ENCODE measurements at places on chromosomes 7 and 10. TPM values are rescaled to one million over a fixed set of nuclear protein-coding genes. Genes with fewer than 3 reads are reported as not detected.

CRTAC1 gene
- 74.9 TPM for polyA plus RNA-seq

FAM25A gene
- not detected for polyA plus RNA-seq

POU6F2 gene
- polyA plus RNA-seq: 1.9 TPM

DNMBP gene
- polyA plus RNA-seq: 11.9 TPM

KLHDC10 gene
- 43.5 TPM for polyA plus RNA-seq

GRCh38 chr7:29815181-29816105, 9.1 kb downstream of the WIPF3 start:
- no peak for DNase-seq

- no peak for DNase-seq
Observed at GRCh38 chr10:103040418-103040817, 122.3 kb downstream of the CNNM2 start.

GRCh38 chr7:157273208-157274093, 63.4 kb upstream of the DNAJB6 start:
- DNase-seq: peak; percentile 70

- no peak for DNase-seq
Observed at GRCh38 chr10:91883549-91884444, 25.5 kb downstream of the FGFBP3 start.

Data from spinal cord (tissue), 10 donors.